ENCODE measurements at places on chromosomes 5 and 9.

DNA sequence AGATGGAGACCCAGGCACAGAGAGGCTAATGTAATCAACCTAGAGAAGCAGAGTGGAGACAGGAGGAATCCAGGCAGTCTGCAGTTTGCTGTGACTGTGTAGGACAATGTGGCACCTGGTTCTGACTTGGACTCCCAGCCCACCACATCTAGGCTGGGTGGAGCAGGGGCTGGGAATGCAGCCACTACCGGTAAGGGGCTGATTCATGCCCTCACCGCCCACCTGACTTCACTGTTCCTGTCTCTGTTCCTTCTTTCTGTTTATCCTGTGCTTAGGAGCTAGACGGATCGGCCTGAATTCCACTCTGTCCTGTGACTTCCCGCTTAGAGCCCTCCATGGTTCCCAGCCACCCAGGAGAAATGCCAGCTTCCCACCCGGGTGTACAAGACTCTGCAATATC is 2.6 kb downstream of the PDLIM4 start:
- no peak for DNase-seq

DNA sequence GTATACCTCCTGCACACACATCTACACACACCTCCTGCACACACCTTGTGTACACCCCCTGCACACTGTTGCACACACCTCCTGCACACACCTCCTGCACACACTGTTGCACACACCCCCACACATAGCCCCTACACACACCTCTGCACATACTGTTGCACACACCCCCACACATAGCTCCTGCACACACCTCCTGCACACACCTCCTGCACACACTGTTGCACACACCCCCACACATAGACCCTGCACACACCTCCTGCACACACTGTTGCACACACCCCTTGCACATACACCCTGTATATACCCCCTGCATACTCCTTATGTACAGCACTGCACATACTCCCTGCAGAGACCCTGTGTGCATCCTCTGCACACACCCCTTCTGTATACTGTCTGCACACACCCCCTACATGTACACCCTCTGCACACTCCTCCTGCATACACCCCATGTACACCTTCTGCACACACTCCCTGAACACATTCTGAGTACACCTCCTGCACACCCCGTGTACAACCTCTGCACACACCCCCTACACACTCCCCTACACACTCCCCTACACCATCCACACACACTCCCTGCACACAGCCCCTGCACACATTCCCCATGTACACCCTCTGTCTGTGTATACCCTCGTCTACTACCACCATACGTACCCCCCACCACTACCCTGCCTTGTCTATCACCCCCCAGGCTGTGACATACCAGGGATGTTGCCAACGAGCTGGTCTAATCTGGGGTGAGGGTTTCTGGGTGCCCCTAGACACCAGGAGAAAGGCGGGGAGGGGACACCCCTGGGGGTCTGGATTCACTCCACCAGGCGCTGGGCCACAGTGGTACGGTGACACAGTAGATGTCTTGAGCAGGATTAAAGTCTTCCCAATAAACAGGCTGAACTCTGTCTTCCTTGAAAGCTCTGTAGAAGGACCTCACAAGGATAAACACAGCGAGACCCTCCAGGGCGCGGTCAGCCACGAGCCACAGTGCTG is 1.1 kb upstream of the CEP72 start:
- DNase-seq, result no peak

- no peak for DNase-seq
Observed at GRCh38 chr5:864492-865167, 13.8 kb upstream of the ZDHHC11 start.

DNA sequence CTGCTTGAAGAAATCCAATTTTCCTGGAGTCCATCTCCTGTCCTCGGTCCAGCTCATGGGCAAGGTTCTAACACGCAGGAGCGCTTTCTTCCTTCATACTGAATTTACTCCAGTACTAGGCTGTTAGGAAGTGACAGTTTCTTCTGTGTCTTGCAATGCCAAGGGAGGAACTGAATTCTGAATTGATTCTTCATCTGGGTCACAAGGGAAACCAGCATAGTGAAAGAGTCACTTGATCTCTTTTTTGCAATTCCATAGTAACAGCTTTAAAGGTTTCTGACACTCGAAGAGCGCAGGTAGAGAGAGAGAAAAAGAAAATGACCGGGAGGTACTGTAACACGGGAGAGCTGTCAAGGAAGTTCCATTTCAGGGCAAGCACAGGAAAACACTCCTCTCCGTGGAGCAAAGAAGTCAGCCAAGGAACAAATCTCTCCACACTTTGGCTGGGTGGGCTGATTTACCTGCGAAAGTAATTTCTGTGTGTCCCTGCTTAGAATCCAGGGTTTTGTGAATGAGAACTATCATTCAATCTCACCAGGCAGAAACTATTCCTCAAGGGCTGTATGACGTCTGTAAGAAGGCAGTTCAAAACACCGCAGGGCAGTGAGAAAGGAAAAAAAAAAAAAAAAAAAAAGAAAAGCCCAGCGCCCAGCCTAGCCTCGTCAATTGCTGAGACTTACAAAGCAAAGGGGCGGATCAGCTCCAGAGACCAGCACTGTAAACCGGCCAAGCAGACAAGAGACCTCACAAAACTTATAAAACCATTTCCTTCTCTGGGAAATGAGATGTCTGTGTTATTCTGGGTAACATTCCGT is 617.8 kb downstream of the PDE4D start:
- DNase-seq, result no peak

DNA sequence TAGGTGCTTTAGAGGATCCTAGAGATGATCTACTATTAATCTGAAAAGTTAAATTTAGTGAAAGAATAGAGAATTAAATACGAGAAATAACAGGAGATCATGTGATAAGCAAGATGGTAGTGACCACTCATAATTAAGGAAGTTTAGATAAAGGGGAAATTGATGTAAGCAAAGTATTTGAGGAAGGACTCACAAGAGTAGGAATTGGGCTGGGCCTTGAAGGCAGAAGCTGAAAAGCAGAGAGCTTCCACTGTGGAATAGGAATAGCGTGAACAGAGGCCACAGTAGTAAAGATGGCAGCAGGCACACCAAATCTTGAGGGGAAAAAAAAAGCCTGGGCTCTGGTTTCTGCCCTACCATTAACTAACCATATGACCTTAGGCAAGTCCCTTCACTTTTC is 38.0 kb downstream of the KIF24 start:
- no peak for DNase-seq
